ENCODE measurements at places on chromosomes 1 and 21.

GRCh38 chr1:51284487-51284954 is 45.8 kb downstream of the TTC39A start:
- no peak for DNase-seq

- no peak for DNase-seq
Measured at GRCh38 chr1:98468111-98468717, 193.3 kb upstream of the SNX7 start.

- DNase-seq: no peak
Measured at GRCh38 chr1:239944666-239945065, 147.0 kb upstream of the FMN2 start.

DNA sequence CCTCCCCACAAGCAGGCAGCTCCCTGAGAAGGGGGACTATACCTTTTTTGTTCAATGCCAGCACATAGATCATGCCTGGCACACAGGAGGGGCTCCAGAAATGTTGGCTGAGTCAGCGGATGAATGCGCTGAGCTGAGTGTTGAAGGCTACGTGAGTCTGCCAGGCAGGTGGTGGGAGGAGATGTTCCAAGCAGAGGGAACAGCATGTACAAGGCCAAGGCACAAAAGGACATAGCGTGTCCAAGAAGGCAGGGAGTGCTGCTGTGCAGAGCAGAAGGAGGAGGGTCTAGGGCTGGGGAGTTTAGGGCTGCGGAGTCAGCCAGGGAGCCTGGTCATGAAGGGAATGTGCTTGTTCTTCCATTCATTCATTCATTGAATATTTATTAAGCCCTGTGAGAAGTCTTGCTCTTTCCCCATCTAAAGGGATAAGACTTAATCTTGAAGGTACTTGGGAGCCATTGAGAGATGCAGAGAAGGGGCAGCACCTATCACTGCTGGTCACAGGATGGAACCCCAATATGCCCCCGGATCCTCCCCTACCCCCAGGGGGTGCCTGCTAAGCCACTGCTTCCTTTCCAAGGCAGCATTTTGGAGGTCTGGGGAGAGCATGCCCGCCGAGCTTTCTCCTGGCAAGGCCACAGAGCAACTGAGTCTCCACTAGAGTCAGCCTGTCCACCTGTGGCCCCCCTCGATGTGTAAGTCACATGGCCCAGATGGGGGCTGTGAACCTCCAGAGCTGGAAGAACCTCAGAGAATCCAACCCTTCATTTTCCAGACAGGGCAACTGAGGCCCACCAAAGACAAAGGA is 31.2 kb upstream of the LAPTM5 start:
- DNase-seq: no peak

DNA sequence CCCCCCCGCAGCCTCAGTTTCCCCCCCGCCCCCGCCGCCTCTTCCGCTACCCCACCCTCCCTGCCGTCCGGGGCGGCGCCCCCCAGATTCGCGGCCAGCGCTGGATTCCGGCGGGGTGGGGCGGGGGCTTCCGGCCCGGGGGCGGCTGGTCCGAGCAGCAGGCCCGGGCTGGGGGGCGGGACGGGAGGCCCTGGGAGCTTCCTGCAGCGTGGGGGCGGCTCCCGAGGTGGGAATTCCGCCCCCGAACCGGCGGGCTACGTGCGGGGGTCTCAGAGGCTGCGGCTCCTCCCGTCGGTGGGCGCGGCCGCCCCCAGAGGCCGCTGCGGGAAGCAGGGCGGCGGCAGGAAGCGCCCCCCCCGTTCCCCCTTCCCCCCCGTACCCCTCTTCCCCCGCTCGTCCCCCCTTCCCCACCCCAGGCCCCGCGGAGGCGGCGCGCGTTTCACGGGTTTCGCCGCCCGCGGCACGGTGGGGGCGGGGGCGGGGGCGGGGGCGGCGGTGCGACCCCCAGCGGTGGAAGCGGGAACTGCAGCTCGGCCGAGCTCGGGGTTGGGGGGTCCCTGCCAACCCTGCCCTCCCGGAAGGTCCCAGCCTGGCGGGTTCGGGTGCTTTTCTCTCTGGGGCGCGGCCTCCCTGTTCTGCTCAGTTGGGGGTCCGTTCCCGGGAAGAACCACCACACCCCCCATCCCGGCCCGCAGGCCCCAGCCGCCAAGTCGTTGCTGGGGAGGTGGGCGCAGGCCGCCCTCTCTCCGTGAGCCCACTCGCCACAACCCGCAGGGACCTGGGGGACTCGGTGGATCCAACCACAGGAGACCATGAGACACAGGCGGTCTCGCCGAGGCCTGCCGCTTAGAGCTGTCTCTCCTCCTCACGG is 76.3 kb downstream of the MORN1 start:
- no peak for DNase-seq

- DNase-seq: no peak
Measured at GRCh38 chr1:99970713-99971255, 988 bp downstream of the SLC35A3 start.

- no peak for DNase-seq
Measured at GRCh38 chr1:34379911-34380310, 203.2 kb downstream of the C1orf94 start.

- DNase-seq: no peak
Measured at GRCh38 chr21:42514883-42515228, 1.2 kb downstream of the SLC37A1 start.

DNA sequence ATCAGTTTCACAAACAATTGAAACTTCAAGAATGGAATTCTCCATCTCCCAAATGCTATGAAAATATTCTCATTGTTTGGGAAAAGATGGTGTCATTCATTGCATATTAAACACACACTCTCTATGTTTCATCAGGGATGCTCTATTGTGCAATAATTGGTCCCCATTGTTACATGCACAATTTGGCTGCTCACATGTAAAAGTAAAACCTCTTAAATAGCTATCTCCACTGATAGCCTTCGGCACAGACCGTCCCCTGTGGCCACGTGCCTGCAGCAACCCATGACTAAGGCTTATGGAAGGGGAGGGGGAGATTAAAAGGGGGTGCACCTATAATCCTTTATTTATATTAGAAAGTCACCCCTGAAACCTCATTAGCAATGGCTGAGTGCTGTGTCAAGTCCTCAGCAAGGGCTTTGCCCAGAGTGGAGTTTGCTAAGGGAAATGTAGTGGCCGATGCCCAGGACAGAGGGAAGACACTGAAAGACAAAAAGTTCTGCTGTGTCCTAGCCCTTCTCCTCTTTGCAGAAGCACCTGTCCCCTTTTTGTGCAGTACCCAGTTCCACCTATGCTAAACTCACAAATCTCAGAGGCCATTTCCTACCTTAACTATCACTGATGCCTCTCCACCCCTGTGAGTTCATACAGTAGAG is 309.6 kb upstream of the ESRRG start:
- no peak for DNase-seq

DNA sequence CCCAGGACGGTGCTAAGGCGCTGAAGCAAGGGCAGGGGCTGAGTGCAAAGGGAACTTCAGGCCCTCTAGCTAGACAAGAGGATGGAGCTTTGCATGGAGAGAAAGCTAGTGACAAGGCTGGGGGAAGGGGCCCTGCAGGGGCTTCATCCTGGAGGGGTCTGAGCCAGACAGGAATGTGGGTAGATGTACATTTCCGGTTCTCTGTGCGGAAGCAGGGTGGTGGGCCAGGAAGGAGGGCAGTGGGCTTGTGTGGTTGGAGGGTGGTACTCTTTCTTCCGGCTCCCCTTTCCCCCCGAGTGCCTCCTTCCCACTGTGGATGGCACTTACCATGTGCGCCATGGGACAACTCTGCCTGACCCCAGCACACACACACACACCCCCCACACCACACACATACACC is 1.5 kb downstream of the KISS1 start:
- DNase-seq: no peak

- no peak for DNase-seq
Measured at GRCh38 chr1:219837994-219838294, 90.4 kb downstream of the SLC30A10 start.

DNA sequence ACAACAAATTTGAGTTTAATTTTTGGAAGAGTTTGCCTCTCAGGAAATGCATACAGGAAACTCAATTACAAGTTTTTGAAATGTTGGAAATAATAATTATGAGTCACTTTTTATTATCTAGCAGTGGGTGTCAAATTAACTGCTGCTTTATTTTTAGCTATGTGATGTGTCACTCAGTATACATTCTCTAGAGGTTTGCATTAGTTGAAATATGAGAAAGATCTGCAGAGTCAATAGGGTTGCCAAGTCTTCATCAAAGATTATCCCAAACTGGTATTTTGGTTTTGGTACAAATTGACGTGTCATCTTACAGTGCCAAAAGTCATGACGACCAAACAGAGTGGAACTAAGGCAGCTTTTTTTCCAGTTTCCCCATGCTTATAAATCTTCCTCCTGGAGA is 54.3 kb upstream of the DIPK1A start:
- no peak for DNase-seq

GRCh38 chr1:246602194-246602593 is 35.9 kb downstream of the CNST start:
- DNase-seq: no peak

DNA sequence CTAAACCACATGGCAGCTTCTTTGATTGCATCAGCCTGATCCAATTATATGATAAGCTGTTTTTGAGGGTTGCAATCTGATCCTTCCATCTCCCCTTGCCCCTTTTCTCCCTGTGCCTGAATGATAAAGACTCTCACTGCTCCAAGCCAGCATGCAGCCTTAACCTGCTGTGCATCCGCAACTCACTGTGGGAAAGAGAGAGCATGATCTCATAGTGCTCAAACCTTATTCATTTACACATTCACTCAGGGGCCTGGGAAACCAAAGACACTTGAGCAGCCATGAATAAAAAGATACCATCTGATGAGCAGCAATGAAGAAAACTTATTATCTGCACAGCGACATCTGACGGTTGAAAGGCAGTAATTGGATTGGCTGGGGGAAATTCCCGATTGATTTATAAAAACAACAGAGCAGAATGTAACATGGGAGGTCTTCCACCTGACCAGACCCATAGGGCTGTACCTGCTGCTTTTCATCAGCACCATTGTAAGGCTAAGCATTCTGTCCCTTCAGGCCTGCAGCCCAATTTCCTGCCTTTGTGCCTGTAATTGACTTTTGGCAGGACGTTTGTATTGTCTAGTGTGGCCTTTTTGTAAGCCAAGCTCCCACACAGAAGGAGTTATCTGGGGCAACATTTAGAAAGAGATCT is 62.5 kb downstream of the KIAA0040 start:
- no peak for DNase-seq
